ENCODE measurements at places on chromosomes 7 and 10.

- no peak for DNase-seq
These were observed 31.0 kb downstream of the GPR141 start for GRCh38 chr7:37714606-37715005.

- no peak for DNase-seq
These were observed 3.9 kb upstream of the ATP6V0E2 start for GRCh38 chr7:149869867-149870266.

DNA sequence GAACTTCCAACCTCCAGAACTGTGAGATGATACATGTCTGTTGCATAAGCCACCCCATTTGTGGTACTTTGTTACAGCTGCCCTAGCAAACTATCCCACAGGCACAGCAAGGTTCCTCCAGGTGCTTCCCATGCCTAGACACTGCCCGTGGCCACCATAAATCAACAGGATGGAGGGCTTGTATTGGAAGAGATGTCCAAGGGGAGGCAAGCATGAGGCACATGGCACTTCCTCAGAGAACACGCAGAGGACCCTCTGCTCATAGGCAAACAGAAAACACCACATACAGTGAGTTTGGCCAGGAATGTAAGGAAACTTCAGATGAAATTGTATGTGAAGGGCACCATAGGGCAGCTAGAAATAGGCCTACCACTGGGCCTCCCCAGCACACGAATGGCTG lies 291.1 kb downstream of the GRID1 start:
- no peak for DNase-seq

GRCh38 chr10:121027371-121027770 lies 176.2 kb downstream of the WDR11 start:
- DNase-seq: no peak

DNA sequence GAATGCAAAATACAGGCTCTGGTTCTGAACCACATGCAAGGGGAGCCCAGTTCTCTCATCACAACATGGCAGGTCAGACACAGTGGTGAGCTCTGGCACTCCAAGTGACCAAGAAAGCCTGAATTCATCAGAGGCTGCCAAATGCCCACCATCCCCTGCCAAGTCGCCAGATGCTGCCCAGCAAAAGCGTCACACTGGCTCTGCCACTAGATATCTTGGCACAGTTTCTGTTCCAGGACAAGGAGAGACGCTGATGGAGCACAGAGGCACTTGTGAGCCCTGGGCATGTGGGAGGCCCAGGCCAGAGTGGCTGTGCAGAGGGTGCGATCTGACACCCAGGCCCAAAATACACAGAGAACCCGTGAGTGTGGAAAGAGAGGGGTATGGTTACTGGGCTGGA lies 57.8 kb downstream of the GAD2 start:
- DNase-seq: no peak

DNA sequence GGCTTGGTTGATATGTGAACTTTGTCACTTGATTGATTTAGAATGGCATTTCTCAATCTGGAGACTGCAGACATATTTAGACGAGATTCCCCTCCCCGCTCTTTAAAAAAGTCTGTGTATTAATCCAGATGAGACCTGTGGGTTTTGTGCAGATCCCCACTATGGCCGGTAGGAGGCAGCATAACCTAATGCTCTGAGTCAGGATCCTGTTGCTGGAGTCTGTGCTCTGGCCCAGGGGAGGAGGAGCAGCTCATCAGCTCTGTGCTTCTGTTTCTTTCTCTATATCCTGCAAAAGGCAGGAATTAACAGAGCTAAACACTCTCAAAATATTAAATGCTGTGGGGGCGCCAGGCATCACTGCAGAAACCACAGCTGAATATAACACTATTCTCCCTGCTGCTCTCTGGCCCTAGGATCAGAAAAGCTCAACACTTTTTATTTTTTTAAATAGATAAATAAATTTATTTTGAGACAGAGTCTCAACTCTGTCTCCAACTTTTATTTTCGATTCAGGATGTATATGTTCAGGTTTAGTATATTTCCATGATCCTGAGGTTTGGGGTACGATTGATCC lies 23.9 kb upstream of the SEPHS1 start:
- peak; percentile 82 for DNase-seq

GRCh38 chr7:28351450-28351849 lies 60.9 kb upstream of the CREB5 start:
- DNase-seq: no peak

DNA sequence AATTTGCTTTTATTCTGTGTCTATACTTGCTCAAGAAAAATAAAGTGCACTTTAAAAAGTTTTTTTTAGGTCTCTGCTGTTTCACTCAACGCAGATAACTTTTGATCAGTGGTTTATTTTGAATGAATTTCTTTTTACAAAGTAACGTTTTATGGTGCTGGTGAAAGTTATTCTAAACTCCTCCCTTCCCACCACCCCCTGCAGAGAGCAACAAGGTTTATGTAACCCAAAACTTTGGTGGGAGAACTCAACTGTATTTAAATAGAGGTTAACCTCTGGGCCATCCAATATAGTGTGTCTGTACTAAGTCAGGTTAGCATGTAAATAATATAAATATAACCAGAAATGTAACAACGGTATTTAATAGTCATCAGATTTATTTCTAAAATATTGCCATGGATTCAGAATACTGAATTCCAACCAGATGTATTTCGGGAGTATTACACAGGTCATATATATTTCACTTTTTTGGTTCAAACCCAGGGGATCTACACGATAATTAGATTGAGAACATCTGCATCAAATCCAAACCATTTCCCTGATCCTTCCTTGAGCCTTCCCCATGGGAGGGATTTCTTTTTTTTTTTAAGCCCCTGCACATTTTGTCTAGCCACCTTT lies 3.9 kb upstream of the CUX1 start:
- no peak for DNase-seq

DNA sequence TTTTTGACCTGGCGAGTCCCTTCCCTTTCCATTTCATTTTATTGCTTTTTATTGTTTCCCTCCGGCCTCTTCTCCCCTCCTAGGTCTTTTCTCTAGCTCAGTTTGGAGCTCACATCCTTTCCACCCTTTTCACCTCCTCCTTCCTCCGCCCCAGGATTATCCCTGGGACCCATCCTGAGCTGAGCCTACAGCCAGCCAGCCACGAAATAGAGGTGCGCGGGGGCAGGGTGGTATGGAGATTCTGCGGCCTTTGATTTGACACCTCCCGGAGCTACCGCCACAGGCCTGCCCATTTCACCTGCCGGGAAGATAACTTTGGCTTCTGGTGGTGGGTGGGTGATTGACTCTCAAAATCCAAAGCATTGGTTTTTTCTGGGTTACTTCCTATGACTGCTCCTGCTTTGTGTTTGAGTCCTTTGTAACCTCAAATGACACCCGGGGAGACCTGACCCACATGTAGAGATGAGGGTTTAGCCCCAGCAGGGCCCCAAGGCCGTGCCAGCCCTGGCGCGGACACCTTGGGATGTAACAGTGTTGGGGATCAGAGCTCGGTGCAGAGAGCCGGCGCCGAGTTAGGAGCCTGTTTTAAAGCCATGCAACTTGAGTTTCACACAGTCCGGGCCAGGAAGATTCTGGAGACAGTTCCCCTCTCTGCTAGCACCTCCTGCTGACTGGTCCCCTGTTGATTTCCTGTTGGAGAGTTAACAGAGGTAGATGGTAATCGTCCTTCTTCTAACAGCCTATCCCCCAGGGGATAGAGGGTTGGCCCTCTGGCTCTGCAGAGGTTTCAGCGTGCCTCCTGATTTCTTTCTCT lies 1.5 kb downstream of the DUSP5 start:
- peak; percentile 64 for DNase-seq

DNA sequence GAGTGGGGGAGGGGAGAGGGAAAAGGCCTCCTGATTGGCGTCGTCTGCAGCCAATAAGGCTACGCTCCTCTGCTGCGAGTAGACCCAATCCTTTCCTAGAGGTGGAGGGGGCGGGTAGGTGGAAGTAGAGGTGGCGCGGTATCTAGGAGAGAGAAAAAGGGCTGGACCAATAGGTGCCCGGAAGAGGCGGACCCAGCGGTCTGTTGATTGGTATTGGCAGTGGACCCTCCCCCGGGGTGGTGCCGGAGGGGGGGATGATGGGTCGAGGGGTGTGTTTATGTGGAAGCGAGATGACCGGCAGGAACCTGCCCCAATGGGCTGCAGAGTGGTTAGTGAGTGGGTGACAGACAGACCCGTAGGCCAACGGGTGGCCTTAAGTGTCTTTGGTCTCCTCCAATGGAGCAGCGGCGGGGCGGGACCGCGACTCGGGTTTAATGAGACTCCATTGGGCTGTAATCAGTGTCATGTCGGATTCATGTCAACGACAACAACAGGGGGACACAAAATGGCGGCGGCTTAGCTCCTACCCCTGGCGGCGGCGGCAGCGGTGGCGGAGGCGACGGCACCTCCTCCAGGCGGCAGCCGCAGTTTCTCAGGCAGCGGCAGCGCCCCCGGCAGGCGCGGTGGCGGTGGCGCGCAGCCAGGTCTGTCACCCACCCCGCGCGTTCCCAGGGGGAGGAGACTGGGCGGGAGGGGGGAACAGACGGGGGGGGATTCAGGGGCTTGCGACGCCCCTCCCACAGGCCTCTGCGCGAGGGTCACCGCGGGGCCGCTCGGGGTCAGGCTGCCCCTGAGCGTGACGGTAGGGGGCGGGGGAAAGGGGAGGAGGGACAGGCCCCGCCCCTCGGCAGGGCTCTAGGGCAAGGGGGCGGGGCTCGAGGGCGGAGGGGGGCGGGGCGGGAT lies at the start of gene KAT6B:
KAT6B (plus strand) TSS at position 459 of the 903 bp plus-strand sequence. CDS start 16,258 bp downstream, outside the sequence.
- peak; percentile 100 for DNase-seq

GRCh38 chr10:73979141-73979808 lies 18.6 kb upstream of the VCL start:
- DNase-seq: no peak

- peak; percentile 71 for DNase-seq
These were observed 1.7 kb upstream of the GIMAP8 start for GRCh38 chr7:150448789-150449147.

- DNase-seq: no peak
These were observed 897.9 kb upstream of the AUTS2 start for GRCh38 chr7:68700414-68700813.

DNA sequence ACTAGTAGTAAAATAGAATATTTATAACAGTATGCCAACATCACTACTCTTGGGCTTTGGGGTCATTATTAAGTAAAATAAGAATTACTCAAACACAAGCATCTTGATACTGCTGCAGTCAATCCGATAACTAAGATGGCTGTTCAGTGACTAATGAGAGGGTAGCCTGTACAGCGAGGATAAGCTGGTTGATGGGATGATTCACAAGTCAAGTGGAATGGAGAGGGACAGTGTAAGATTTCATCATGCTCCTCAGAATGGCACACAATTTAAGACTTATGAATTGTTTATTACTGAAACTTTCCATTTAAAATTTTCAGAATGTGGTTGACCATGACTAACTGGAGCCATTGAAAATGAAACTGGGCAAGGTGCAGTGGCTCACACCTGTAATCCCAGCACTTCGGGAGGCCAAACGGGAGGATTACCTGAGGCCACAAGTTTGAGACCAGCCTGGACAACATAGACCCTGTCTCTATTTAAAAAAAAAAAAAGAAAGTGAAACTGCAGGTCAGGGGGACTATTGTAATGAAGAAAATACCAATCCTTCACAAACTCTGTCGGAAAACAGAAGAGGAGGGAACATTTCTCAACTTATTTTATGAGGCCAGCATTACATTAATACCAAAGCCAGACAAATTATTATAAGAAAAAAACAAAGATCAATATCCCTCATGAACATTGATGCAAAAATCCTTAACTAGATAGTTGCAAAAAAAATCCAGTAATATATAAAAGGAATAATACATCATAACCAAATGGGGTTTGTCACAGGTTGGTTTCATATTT lies 11.2 kb downstream of the AVL9 start:
- no peak for DNase-seq

DNA sequence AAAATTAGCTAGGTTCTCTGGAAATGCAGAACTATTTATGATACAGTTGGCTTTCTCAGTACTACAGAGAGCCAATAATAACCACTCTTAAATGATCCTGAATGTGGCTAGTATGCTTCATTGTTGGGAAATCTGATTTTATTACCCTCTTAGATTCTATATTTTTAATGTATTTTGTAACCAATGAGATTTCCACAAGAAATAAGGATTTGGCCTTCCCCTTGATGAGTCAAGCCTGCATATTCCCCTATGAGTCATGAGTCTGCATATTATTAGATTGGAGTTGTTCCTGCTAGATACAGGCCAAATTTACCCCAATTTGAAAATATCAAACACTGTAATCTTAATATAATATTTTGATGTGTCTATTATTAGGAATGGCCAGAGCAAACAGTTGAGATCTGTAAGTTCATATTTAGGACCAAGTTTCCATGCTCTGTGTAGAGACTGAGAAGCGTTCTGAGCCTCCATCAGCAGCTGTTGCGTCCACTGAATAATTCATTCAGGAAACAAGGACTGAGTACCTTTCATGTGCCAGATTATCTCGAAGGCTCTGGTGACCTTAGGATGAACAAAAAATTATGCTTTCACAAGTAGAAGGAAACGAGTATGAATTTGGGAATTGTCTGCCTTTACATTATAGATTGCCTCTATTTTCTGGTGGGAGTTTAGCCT lies 793.4 kb downstream of the NRG3 start:
- no peak for DNase-seq

DNA sequence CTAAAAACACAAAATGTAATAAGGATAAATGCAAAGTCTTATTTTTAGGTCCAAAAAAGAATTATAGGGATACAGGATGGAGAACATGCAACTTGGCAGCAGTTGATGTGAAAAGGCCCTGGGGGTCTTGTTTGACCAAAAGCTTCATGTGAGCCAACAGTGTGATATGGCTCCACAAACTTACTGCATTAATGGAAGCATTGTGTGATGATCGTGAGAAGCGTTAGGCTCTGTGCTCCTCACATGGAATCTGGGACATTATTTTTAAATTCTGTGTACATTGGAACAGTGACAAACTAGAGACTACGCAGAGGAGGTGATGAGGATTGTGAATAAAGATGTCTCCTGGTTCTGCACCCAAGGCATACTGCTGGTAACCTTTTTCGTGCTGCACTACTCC lies 39.1 kb upstream of the CALD1 start:
- no peak for DNase-seq

- DNase-seq: no peak
These were observed 81.6 kb downstream of the HIBADH start for GRCh38 chr7:27581119-27581518.

DNA sequence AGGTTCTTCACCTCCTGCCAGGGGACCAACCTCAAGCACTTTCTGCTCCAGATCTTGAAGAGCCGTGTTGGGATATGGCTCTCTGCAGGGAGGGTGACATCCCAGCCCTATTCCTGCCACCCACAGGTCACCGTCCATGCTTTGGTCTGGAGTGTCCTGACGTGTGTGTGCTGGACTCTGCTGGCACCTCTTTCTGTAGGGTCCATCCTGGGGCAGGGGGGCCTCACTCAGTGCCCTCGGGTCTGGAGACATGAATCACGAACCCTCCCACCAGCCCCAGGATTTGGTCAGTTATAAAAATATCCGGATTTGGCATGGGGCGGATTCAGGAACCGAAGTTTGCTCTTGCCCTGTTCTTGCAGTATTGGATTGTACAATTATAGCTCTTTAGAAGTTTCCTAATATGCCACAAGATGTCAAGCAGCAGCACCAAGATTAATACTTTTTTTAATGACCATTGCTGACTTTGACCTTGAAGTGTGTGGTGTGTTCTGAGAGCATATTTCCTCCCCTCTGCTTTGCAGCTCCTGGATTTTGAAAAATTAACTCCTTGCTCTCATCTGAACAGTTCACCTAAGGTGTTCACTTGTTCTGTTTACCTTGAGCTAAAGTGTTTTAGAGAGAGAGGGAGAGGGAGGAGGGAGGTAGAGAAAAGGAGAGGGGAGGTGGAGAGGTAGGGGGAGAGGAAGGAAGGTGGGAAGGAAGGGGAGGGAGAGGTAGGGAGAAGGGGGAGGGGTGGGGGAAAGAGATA lies 95.4 kb upstream of the SHH start:
- no peak for DNase-seq

Measured in head of caudate nucleus (tissue), 42 donors.